ENCODE measurements at places on chromosomes 12 and 14.

DNA sequence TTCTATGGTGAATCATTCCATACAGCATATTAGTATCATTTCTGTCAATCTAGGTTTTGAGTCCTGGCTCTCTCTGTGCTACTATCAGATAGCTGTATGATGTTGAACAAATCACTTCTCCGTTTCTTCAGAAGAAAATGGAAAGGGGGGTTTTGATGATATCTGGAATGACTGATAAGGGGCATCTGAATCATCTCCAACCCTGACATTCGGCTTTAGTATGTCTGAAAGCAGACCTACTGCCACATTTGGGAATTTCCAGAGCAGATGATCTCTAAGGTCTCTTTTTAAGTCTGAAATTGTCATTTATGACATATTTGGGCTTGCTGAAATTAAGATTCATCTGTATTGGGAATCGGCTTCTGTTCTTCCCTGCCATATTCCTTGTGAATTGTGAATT lies 10.1 kb downstream of the MLF2 start:
- DNase-seq, result no peak

DNA sequence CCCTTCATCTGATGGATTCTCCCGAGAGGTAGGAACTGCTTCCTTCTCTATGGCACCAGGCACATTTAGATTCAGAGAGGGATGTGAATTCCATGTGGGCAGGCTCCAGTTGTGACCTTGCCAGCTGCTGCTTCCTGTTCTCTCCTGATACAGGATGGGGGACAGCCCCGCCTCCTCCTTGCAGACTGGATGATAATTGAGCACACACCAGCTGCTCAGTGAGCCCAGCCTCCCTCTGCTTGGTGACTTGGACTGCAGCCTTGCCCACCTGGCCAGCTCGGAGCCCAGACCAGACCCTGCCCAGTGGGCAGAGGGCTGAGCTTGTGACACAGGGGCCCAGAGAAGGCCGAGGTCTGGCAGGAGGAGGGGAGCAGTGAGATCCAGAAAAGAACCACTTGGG lies 90.2 kb downstream of the CALM1 start:
- no peak for DNase-seq

- no peak for DNase-seq
Observed at GRCh38 chr12:126343321-126343720, 1278.1 kb downstream of the AACS start.

DNA sequence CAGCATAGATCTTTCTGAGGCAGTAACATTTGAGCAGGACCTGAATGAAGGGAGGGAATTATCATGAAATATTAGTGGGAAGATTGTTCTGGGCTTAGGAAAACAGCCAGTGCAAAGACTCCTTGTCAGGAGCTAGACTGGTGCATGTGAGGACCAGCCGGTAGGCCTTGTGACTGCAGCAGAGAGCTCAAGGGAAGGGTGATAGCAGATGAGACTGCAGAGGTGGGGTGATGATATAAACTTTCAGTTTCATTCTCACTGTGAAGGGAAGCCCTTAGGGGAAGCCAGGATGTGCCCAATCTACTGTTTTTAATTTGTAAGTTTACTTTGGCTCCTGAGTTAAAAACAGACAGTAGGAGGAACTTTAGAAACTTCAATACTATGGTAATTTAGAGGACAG lies 12.4 kb downstream of the IL22 start:
- DNase-seq, result peak; percentile 21

GRCh38 chr14:75260025-75260763 lies 18.4 kb upstream of the FOS start:
- DNase-seq, result no peak

DNA sequence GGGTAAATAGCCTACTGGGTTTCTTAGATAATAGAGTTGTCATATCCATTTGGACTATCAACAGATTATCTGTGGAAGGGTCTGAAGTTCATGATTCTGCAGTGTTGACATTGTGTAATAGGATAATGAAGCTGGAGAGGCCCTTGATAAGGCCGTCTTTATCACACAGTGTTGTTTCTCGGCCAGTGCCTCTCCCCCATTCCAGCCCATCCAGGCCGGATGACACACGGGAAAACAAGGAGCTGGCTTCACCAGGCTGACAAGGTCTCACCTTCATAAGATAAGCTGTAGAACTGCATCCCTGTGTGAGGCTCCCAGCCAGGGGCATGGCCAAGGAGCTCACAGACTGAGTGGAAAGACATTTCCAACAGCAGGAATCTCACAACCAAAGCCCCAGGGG lies 8.7 kb upstream of the EML1 start:
- DNase-seq, result no peak

DNA sequence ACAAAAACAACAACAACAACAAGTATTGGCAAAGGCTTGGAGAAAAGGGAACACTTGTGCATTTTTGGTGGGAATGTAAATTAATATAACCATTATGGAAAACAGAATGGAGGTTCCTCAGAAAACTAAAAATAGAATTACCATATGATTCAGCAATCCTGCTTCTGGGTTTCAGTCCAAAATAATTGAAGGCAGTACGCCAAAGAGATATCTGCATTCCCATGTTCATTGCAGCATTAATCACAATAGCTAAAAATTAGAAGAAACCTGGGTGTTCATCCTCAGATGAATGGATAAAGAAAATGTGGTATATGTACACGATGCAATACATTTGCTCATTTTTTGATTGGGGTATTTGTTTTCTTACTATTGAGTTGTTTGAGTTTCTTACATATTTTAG lies 813.0 kb downstream of the NRXN3 start:
- DNase-seq, result no peak

DNA sequence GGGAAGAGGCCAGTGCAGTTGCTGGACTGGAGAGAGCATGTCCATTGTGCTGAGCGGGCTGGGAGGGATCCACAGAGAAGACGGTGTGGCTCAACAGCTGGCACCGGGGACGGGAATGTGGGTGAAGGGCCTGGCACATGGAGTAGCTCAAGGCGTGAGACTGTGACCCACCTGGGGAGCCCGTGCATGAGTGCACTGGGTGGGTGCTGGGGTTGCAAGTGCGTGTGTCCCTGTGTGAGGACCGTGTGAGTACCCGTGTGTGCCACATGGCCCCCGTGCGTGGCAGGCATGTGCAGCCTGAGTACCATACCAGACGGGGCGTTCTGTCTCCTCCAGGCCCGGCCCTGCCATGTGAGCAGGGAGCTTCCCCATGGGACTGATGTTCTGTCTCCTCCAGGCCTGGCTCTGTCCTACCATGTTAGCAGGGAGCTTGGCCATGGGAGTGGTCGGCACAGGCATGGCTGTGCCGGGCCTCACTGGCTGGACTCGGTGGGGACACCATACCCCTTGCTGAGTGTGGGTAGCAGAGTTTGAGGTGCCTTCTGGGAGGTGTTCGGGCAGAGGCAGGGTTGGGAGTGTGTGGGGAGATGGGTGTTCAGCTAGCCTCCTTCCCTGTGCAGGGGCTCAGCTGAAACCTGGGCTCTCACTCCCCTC lies 234.4 kb downstream of the TMEM121 start:
- DNase-seq, result no peak

GRCh38 chr14:52640137-52640536 lies 55.2 kb downstream of the ERO1A start:
- no peak for DNase-seq

- no peak for DNase-seq
Observed at GRCh38 chr14:50924843-50925242, 19.4 kb downstream of the PYGL start.

DNA sequence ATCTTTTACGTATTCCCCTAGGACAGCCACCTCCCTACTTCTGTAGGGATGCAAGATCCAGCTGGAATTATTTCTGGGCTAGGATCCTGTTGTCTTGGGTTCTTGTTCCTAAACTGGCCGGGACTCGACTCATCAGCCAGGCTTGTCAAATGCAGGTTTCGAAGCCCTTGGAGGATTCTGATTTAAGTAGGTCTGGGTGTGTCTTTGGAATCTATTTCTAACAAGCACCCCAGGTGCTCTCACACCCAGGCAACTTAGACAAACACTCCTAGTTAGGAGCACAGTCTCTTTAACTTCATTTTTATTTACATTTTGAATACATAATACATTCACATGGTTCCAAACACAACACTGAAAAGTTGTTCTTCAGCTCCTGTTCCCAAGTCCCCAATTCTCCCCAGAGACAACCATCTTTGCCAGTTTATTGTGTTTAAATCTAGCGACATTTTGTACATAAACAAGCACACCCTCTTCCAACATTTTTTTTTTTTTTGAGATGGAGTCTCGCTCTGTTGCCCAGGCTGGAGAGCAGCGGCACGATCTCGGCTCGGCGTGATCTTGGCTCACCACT lies 20.9 kb downstream of the MORN3 start:
- DNase-seq, result no peak

DNA sequence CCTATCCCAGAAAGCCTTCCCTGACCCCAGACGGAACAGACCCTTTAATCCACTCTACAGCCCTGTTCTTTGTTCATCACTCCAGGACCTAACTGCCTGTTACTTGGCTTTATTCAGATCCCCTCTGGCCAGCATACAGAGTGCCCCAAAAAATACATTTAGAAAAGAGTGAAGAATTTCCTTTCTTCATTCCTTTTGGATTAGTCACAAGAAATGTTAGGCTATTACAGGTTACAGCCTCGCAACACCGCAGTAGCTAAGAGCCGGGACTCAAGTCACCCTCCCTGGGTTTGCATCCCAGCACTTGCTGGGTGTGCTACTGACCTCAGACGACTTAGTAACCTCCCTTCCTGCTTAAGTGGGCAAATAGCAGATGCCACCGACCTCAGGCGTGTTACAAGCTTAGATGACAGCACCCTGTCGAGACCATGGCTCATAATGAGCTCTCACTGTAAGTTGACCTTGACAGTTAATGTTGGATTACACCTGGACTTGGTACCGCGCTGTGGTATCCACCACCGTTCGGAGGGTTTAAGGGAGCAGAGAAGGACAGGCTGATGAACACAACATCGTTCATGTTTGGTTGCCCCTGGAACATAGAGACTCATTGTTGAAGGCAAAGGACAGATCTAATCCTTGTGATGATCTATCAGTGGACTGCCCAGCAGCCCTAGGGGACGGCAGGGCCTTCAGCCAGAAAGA lies 12.9 kb downstream of the GLRX5 start:
- no peak for DNase-seq

DNA sequence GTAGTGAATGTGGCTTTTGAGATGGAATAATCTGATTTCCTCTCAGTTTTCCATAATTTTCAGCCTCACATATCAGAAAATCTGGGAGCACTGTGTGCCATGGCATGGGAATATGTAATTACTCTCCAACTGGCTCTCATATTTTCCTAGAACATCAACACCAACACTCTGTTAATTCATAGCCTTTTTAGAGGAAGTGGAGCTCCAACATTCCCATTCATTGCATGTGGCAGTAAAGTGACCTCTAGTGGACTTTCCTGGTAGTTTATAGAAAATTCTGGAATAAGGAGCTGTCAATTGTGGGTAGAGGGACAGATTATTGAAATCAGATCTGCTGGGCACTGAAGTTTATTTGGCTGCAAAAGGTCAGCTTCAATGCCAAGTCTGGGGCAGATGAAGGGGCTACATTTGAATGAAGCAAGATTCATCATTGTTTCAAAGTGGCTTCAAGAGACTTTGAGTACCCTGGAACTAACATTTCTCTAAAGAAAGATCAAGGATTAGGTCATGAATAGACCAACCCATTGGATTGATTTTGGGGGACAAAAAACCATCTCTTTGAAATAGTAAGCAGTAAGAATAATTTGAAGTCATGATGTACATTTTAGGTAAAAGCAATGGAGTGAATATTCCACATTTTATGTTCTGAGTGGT lies 23.6 kb upstream of the USP44 start:
- no peak for DNase-seq

DNA sequence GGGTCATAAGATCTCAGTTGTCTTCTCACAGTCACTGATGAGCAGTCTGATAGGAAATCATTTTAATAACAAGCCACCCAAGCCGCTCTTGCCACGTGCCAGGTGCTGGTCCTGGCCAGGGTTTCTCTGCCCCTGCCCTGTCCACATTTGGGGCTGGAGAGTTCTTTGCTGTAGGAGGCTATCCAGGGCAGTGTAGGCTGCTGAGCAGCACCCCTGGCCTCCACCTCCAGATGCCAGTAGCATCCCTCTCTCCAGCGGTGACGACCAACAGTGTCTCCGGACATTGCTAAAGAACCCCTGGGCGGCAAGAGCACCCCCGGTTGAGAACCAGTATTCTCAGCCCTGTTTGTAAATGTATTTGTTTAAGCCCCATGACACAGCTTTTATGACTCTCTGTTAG lies 243.7 kb downstream of the GLT1D1 start:
- no peak for DNase-seq

DNA sequence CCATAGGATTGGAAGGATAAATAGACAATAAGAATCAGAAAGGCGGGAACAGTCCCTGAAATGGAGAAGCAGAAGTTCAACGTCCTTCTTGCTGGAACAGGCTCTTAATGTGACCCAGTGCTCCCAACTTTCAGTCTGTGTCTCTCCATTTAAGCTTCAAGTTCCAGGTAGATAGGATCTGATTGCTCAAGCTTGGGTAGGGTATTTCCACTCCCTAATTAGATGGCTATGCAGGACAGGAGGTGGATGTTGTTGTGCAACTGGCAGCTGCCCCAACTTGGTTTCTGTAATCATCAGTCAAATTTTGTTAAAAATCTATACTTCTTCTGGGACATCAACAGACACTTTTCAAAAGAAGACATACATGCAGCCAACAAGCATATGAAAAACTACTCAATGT lies 266.2 kb downstream of the C12orf75 start:
- DNase-seq, result no peak

- no peak for DNase-seq
Observed at GRCh38 chr14:21084998-21085853, 13.2 kb downstream of the ZNF219 start.

GRCh38 chr12:127399451-127399850 lies 867.5 kb upstream of the TMEM132C start:
- DNase-seq, result no peak

DNA sequence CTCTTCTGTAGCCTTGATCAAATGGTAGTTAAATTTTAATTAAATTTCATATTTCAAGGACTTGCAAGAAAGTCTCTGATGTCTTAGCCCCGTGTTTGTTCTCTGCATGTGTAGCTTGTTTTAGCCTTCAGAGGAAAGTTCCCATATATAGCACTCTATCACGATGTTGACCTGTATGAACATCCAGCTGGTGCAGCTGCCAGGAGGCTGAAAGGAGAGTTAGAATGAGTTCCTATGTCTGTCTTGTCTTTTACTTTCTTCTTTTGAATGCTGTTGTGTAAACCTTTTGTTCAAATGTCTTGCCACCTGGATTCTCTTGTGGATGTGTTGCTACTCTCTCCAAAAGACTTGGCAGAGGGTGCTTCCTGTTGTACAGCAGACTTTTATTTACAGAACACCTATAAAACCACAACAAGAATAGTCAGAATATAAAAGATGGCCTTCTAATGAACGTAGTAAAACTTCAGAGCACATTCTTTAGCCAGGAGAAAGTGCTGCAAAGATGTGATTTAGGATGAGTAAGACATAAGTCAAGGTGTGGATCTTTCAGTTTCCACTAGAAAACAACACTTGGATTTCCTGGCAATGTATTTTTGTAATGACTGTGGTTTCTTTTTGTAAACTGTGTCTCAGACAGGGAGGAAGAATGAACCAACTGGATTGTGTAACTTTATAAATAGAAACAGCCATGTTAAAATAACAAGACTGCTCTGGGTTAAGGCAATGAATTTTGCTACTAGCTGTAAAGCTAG lies 17.2 kb downstream of the NAV3 start:
- DNase-seq, result no peak

- no peak for DNase-seq
Observed at GRCh38 chr12:66633676-66634075, 45.2 kb downstream of the GRIP1 start.

Measured in activated T-cell treated with anti-CD3 and anti-CD28 coated beads, Interleukin-2, amount 50 U/mL, for 1 hour (primary cell).